Stimulated activated CD4-positive, alpha-beta T cell treated with anti-CD3 and anti-CD28 coated beads, TNF-alpha, amount 100 ng/mL, for 48 hours (primary cell): ENCODE measurements at places on chromosomes 2 and 18.

GRCh38 chr2:234666911-234667310 is 170.0 kb upstream of the ARL4C start:
- no peak for DNase-seq

GRCh38 chr18:79961527-79962291 is 2.7 kb upstream of the HSBP1L1 start:
- DNase-seq = no peak

- DNase-seq = no peak
Observed at GRCh38 chr2:235358981-235359471, 134.8 kb upstream of the AGAP1 start.

GRCh38 chr2:202425036-202425435 is 48.9 kb downstream of the BMPR2 start:
- no peak for DNase-seq

- DNase-seq = no peak
Observed at GRCh38 chr2:201953396-201953795, 80.3 kb upstream of the FZD7 start.

- DNase-seq = no peak
Observed at GRCh38 chr2:222938327-222938726, 77.5 kb downstream of the ACSL3 start.

GRCh38 chr2:223815884-223816570 is 21.4 kb downstream of the AP1S3 start:
- DNase-seq = no peak

DNA sequence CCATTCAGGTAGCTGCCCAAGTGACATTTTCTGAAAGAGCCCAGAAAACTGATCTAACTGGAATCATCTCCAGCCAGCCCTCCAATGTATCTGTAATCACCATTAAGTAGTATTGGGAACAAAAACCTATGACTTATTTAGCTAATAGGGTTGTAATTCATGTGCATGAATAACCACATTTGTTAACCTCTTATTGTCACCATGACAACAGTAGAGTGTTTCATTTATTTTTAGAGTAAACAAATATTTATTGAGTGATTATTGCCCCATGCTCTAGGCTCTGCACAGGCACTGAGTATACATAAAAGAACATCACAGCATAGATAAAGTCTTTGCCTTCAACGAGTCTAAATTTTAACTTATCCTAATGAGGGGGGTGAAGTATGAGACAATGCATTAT is 265.4 kb upstream of the UBE2E3 start:
- no peak for DNase-seq

- no peak for DNase-seq
Observed at GRCh38 chr2:17912266-17912691, 33.8 kb downstream of the KCNS3 start.

DNA sequence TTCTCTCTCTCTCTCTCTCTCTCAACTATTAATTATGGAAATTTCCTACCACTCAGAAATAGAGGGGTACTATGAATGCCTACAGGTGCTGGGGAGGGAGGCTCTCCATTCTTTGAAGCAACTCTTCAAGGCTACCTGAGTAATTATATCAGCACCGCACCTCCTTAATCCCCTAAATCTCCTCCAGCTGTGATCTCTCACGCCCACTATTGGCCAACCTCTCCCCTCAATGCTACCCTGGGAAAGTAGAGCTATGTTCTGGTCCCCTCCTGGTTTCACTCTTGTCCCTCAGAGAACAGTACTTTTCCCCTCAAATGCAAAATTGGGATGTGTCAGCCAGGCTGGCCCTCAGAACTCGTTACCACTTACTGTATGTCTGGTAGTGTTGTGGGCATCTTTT is 1.6 kb downstream of the MOCOS start:
- no peak for DNase-seq

GRCh38 chr18:5457462-5457957 is 86.3 kb downstream of the EPB41L3 start:
- DNase-seq = no peak

- no peak for DNase-seq
Observed at GRCh38 chr2:11515490-11515981, 18.3 kb upstream of the GREB1 start.

GRCh38 chr2:103010751-103011150 is 248.9 kb downstream of the TMEM182 start:
- no peak for DNase-seq

GRCh38 chr2:120432976-120433815 is 87.3 kb downstream of the INHBB start:
- DNase-seq = no peak

DNA sequence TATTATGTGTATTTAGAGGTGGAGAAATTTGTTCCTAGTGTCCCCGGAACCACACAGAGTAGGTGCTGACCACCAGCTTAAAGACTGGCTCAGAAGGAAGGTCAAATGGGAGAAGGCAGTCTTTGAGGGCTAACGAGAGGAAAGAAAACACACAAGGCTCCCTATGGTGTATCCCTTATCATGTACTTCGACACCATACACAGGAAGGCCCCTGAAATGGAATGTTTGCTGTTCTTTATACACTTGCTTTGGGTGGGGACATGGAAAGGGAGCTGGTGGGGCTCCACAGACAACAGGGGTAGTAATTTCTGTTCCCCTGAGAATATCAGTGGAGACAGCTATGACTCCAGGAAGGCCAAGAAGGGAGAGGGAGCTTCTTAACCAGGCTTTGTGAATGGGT is 6.0 kb downstream of the EPAS1 start:
- DNase-seq = no peak
